ENCODE measurements at places on chromosomes 7 and 10. TPM values are rescaled to one million over a fixed set of nuclear protein-coding genes. Genes with fewer than 3 reads are reported as not detected.

DNA sequence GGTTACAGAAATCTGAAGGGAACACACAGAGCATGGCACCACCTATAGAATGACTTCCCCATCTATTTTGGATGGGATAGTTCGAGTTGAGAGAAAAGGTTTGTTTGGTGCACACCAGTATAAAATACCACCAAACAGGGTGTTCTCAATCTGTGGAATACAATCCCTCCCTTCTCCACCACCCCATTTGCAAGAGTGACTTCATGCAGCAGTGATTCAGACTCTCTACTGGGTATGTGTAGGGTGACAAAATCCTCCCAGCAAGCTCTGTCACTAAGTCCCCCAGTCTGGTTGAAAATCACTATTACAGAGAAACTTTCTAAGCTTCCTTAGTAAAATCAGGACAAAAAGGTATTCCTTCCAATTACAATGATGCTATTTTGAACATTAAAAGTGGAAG is 69.0 kb downstream of the ANK3 start:
- no peak for DNase-seq

GRCh38 chr10:89373916-89374711 is 3.7 kb upstream of the IFIT1B start:
- peak; percentile 91 for DNase-seq

DNA sequence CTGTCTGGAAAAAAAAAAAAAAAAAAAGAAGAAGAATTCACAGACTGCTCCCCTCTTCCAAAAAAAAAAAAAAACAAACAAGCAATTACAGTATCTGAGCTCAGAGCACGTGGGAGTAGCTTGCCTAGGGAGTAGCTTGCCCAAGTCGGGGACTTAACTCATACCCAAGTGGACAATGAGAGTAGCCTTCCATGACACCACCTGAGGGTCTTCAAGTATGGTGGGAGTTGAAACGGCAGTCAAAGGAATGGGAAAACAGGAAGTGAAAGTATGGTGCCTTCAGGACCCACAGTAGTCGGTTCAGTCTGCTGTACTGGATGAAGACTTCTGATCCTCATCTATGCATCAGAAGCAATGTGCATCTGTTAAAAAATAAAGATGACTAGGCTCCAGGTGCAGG is 10.6 kb downstream of the VOPP1 start:
- DNase-seq: no peak

DNA sequence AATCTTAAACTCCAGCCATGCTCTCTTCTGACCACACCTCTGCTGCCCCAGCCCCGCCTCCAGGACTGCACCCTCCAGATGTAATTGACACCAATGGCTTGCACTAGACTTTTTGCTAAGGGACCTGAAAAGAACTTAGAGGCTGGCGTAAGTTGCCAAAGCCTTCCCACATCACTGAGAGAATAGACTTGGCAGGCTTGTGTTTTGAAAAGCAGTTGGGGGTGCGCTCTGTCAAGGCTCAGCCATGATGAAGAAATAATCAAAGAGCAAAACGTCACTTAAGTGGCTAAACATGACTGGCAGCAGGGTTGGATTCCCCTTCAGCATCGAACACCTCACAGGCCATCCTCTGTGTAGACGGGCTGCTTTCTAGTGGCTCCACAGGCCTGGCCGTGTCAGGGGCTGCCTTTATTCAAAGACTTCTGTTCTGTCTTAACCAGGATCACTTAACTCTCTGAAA is 195.2 kb upstream of the C7orf33 start:
- DNase-seq: no peak

Gene EFCAB10
- total RNA-seq: not detected

Gene MYPN
- not detected for total RNA-seq

Gene METTL27
- total RNA-seq: 0.96 TPM

Gene IGFBP1
- total RNA-seq: 13.7 TPM

All from left lobe of liver (tissue), 2 donors.